ENCODE measurements at places on chromosomes 12 and 14. TPM values are rescaled to one million over a fixed set of nuclear protein-coding genes. Genes with fewer than 3 reads are reported as not detected.

DNA sequence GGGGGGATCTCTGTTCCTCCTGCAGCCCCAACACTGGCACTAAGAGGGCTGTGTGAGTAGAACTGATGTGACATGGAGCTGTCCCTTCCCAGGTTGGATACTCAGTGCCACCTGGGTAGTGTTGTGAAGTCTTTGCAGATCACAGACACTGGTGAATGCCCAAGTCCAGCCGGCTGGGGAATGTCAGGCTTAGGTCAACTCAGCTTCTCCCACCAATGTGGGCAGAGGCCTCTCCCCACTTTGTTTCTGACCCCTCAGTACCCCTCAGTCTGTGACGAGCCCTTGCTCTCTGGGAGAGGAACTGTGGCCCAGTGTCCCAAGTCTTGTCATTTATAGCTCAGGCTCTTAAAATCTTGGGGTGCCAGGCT lies 11.3 kb downstream of the SLC25A29 start:
- H3K4me3 ChIP-seq = no peak overlapping the region
- no peaks in the 10 kb centered on the region for H3K27me3 ChIP-seq
- no peak overlapping the region for H3K27ac ChIP-seq
- peaks cover 19% of the 10 kb centered on the region for H3K4me1 ChIP-seq
- peaks cover 12% of the 10 kb centered on the region for H3K36me3 ChIP-seq

- H3K4me3 ChIP-seq = no peak overlapping the region
- H3K36me3 ChIP-seq = no peaks in the 10 kb centered on the region
Observed at GRCh38 chr14:79740066-79740601, 471.2 kb downstream of the DIO2 start.

GRCh38 chr14:43877351-43877960 lies 629.6 kb downstream of the FSCB start:
- DNase-seq = no peak
- H3K27me3 ChIP-seq = no peaks in the 10 kb centered on the region
- H3K27ac ChIP-seq = no peak overlapping the region
- no peaks in the 10 kb centered on the region for H3K4me1 ChIP-seq
- no peak overlapping the region for H3K4me3 ChIP-seq

DNA sequence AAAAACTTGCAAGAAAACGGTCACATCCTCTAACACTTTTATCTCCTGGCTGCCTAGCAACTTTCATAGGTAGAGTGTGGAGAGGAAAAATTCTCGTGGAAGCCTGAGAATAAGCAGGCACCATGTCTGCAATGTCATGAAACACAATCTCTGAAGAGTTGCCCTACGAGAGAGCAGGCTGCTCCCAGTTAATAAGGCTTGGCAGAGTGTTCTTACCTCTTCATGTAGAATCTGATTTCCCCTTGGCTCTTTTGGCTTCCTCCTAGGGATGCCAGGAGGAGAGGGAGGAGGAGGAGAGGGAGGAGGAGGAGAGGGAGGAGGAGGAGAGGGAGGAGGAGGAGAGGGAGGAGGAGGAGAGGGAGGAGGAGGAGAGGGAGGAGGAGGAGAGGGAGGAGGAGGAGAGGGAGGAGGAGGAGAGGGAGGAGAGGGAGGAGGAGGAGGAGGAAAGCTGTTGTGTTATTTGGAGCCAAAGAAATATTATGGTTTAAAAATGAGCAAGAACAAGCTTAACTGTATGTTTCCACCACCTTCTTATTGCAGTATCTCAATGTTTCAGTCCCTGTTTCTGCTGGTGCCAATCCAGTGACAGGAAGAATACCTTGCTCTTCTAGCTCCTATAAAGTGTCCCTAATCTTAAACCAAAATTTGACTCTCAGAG lies 52.9 kb downstream of the EGLN3 start:
- no peaks in the 10 kb centered on the region for H3K36me3 ChIP-seq
- no peak overlapping the region for H3K27ac ChIP-seq
- H3K4me3 ChIP-seq = no peak overlapping the region
- no peaks in the 10 kb centered on the region for H3K4me1 ChIP-seq

GRCh38 chr14:58297412-58297761 lies 968 bp upstream of the ARID4A start:
- H3K4me1 ChIP-seq = peaks cover 46% of the 10 kb centered on the region
- peak overlapping the region; percentile 95 for H3K27ac ChIP-seq
- H3K36me3 ChIP-seq = peaks cover 43% of the 10 kb centered on the region
- H3K27me3 ChIP-seq = no peaks in the 10 kb centered on the region
- peak; percentile 66 for DNase-seq
- peak overlapping the region; percentile 64 for H3K4me3 ChIP-seq

- no peaks in the 10 kb centered on the region for H3K36me3 ChIP-seq
- no peak overlapping the region for H3K27ac ChIP-seq
- no peaks in the 10 kb centered on the region for H3K27me3 ChIP-seq
- no peak for DNase-seq
- no peak overlapping the region for H3K4me3 ChIP-seq
Observed at GRCh38 chr12:57574795-57575194, 16.2 kb upstream of the PIP4K2C start.

- no peaks in the 10 kb centered on the region for H3K36me3 ChIP-seq
- H3K27me3 ChIP-seq = no peaks in the 10 kb centered on the region
- no peak overlapping the region for H3K4me3 ChIP-seq
- no peak overlapping the region for H3K27ac ChIP-seq
- DNase-seq = no peak
- H3K4me1 ChIP-seq = no peaks in the 10 kb centered on the region
Observed at GRCh38 chr12:13242936-13243335, 46.4 kb downstream of the EMP1 start.

DNA sequence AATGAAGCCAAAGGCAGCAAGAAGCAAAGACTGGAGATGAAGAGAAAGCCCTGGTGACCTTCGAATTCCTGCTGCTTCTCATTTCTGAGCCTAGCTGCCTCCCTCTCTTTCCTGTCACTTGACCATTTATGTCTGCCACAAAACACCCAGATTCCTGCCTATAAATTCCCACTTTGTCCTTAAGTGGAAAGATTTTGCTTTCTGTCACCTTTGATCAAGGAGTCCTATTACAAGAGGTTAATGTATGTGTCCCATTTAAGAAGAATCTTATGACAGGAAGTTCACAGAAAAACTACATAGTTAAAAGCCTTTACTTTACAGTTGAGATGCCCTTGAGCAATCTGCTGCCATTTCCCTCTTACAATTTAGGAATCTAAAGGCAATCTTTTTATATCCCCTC lies 155.7 kb downstream of the GALC start:
- H3K27ac ChIP-seq = no peak overlapping the region
- H3K36me3 ChIP-seq = no peaks in the 10 kb centered on the region
- no peak overlapping the region for H3K4me3 ChIP-seq
- DNase-seq = no peak
- no peaks in the 10 kb centered on the region for H3K4me1 ChIP-seq

- no peak overlapping the region for H3K4me3 ChIP-seq
- no peak for DNase-seq
- H3K27me3 ChIP-seq = no peaks in the 10 kb centered on the region
- H3K36me3 ChIP-seq = no peaks in the 10 kb centered on the region
- no peak overlapping the region for H3K27ac ChIP-seq
Observed at GRCh38 chr14:37369425-37369824, 171.7 kb downstream of the MIPOL1 start.

GRCh38 chr14:59037086-59037485 lies 151.4 kb upstream of the DAAM1 start:
- DNase-seq = no peak
- no peak overlapping the region for H3K27ac ChIP-seq
- no peaks in the 10 kb centered on the region for H3K36me3 ChIP-seq

DNA sequence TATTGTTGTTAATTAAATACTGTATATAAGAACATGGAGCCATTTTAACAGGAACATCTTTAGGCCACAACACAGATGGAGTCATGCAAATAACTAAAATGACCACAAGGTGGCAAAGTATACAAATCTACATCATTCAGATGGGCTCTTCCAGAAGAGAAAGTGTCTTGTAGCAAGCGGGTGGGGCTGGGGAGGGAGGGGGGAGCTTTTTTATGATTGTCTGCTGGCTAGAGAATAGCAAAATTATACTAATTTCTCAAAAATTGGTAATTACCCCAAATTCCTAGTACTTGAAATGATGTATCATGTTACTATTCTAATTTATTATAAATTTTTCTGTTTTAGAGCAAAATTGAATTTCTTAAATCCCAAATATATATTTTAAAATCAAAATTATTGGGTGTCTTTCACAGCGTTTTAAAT lies 378.7 kb downstream of the PRKD1 start:
- no peaks in the 10 kb centered on the region for H3K4me1 ChIP-seq
- no peaks in the 10 kb centered on the region for H3K36me3 ChIP-seq
- no peaks in the 10 kb centered on the region for H3K27me3 ChIP-seq
- no peak overlapping the region for H3K4me3 ChIP-seq
- no peak for DNase-seq

- H3K36me3 ChIP-seq = no peaks in the 10 kb centered on the region
- peaks cover 15% of the 10 kb centered on the region for H3K4me1 ChIP-seq
- DNase-seq = no peak
- H3K27ac ChIP-seq = no peak overlapping the region
- no peak overlapping the region for H3K4me3 ChIP-seq
- H3K27me3 ChIP-seq = no peaks in the 10 kb centered on the region
Observed at GRCh38 chr12:3012786-3013185, 53.6 kb downstream of the TEAD4 start.

DNA sequence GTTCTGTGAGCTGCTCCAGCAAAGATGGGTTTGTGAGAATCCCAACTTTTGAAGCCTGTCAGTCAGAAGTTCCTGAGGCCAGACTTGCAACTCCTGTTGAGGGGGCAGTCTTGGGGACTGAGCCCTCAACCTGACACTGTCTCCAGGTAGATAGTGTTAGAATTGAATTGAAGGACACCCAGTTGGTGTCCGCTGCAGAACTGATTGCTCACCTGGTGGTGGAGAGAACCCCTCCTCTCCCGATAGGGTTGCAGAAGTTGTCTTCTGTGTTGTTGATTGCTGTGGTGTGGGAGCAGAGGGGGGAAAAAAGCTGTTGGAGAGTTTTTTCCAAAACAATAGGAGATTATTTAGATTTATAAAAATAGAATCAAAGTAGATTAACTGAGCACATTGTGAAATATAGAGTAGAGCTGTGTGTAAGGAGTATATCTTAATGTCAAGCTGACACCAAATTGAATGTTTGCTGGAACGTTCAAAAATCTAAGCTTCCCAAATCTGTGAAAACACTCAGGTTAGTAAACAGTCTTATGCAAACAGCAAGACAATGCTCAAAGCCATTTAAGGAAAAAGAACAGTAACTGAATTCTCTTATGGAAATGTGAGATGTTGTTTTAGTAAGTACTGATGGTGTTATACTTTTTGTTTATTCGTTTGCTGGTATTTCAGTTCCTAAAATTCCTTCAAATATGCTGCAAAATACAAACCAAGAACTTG lies 18.6 kb downstream of the HIF1A start:
- H3K27ac ChIP-seq = no peak overlapping the region
- no peak for DNase-seq
- no peaks in the 10 kb centered on the region for H3K27me3 ChIP-seq
- no peaks in the 10 kb centered on the region for H3K36me3 ChIP-seq

DNA sequence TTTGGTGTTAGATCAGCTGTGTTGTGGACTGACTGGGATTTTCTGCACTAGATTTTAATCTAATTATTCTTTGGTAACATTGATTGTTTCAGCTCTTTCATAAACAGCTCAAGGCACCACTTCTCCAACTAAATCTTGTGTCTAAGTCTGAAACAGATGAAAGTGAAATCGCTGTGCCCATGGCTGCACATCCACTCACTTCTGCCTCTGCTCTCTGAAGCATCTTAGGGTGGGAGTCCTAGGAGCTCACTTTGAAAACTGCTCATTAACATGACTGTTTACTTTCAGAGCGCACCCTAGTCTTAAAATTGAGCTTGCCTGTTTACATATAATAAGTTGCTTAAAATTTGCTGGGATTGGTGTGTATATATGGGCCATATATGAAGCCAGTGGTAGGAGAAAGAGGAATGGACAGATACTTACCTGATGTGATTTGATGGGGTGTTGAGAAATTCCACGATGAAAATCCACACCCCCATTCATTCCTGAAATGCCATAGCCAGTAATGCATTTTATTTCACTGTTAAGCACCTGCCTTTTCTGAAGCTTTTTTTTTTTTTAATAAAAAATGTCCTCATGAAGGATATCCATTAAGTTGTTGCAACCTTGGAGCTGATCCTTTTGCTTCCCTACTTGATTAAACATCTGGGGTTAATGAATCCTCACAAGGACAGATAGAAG lies 52.8 kb downstream of the PPFIBP1 start:
- H3K4me3 ChIP-seq = no peak overlapping the region
- no peaks in the 10 kb centered on the region for H3K36me3 ChIP-seq
- no peak overlapping the region for H3K27ac ChIP-seq
- no peaks in the 10 kb centered on the region for H3K27me3 ChIP-seq

Gene SMARCC2
- total RNA-seq = 117 TPM

Gene PWP1
- 25.8 TPM for total RNA-seq

Gene RHOJ
- 38.6 TPM for total RNA-seq

Gene FAM186B
- 0.75 TPM for total RNA-seq

Gene TMEM132C
- 0.64 TPM for total RNA-seq

Gene TPH2
- not detected for total RNA-seq

Gene ACOT2
- 40.2 TPM for total RNA-seq
